AG04449 (cell line): ENCODE measurements at places on chromosomes 3 and 15.

GRCh38 chr3:128379367-128380160, 87.1 kb downstream of the DNAJB8 start:
- no peak for DNase-seq

DNA sequence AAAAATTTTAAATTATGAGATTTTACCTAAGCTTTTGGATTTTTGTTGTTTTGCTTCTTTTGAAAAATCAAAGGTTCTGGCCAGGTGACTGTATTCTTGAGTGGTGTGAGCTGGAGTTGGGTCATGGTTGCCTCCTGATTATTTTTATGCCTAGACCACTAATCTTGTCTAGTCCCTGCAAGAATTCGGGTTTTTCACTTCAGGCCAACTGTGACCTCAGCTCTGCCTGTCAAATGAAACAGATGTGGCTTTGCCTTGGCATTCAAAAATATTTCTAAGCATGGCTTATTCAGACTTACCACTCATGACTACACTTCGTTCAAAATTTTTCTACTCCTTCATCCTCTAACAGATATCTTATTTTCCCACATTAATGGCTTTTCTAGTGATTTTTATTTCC, 25.4 kb upstream of the CDV3 start:
- DNase-seq, result no peak

DNA sequence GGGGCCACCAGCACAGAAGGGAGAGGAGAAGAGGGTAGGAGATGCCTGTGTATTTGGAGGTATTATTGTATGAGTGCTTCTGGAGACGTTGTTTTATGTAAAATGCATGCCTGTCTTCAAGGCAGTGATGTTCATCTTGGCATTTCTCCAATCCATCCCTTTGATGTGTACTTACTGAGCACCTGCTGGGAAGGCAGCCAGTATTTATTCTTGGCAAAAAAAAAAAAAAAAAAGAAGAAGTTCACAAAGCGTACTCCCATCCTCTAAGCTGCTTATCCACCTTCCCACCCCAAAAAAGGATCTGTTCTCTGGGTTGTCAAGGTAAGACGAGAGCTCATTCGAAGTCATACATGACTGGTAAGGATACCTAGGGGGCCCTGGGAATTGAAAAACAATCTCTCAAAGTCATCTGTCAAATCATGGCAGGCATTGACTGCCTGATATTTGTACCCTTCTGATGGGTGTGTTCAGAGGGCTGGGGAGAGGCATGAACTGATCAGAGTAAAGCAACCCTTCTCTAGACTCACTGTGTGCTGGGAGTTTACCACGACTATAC, 30.0 kb upstream of the SLC6A1 start:
- DNase-seq, result no peak

DNA sequence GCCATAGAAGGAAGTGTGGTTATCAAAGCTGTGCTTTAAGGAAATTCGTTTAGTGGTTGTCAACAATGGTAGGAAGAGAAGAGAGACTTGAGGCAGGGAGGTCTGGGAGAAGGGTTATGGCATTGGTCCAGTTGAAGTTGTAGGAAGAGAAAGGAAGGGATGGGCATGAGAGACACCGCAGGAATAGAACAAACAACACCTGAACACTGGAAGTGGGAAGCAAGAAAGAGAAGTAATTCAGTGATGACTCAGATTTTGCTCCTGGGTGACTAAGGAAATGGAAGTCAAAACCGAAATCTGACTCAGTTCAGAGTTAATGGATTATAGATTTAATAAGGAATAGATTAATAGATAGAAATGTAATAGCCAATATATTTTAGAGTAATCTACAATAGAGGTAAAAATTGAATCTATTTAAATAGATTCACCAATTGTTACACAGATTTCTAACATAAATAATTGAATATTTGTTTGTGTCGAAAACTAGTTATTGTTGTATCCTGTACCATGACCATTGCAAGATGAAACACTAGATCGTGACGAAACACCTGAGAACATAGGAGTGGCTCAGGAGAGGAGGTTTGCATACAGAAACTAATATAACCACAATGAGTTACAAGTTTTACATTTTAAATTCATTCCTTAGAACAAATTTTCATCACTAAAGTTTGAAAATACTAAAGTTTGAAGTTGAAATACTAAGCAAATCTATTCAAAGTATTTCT, 36.0 kb downstream of the THBS1 start:
- DNase-seq, result no peak

- no peak for DNase-seq
Measured at GRCh38 chr3:183393625-183394024, 34.8 kb downstream of the MCF2L2 start.

GRCh38 chr15:48634096-48634495, 11.4 kb downstream of the FBN1 start:
- DNase-seq, result no peak

- no peak for DNase-seq
Measured at GRCh38 chr3:72560846-72561675, 287.2 kb downstream of the SHQ1 start.

DNA sequence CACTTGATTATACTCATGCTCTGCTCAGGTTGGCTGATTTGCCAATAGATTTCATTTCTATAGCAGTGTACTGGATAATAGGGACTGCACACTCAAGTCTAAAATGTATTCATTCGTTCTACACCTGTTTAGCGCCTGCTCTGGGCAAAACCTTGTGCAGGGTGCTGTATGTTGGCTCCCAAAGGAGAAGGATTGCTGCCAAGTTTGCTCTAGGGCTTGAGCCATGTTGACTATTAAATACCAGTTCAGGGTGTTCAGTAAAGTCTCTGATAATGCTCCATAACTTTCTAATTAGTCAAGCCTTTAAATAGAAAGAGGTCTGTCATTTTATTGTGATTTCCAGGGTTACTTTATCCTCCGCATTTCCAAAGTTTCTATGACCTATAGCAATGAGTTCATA, 470.2 kb downstream of the MAGI1 start:
- DNase-seq, result no peak

GRCh38 chr15:69704229-69704628, 251.6 kb downstream of the RPLP1 start:
- no peak for DNase-seq

DNA sequence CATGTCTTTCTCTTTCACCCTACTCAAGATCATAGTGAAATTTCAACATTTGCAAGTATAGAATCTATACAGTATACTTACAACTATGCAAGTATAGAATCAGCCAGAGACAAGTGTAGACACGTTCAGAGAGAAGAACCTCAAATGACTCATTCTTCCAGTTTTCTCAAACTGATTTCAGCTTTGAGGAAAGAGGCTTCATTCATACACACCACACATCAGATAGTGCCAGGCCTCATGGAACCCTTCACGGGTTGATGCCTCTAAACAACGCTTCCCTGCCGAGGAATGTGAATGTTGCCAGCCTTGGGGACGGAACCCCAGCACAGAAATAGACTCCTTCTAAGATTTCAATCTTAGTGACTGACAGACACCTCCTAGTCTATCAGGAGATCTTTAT, 135.7 kb downstream of the FOXP1 start:
- DNase-seq, result no peak

DNA sequence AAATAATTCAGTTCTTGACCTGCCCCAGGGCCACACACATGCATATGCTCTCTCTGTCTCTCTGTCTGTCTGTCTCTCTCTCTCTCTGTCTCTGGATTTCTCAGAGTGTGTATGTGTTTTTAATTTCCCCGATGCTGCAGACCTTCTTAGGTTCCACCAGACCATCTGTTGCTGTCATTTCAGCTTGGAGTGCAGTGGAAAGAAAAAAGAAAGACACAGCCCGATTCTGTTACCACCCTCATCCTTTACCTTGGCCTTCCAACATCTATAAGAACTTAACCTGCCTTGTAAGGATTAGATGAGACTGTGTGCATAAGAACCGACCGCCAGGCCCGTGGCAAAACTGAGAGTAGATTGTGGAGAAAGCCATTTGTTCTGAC, 9.7 kb upstream of the PGPEP1L start:
- DNase-seq, result no peak

- no peak for DNase-seq
Measured at GRCh38 chr3:88918841-88919240, 188.6 kb upstream of the EPHA3 start.

- DNase-seq, result no peak
Measured at GRCh38 chr15:100818927-100819326, 60.7 kb upstream of the ALDH1A3 start.

GRCh38 chr15:99518191-99518590, 47.6 kb upstream of the MEF2A start:
- DNase-seq, result no peak

- no peak for DNase-seq
Measured at GRCh38 chr3:63069806-63070475, 194.7 kb upstream of the CADPS start.

- no peak for DNase-seq
Measured at GRCh38 chr15:66047321-66048024, 178.2 kb downstream of the RAB11A start.

DNA sequence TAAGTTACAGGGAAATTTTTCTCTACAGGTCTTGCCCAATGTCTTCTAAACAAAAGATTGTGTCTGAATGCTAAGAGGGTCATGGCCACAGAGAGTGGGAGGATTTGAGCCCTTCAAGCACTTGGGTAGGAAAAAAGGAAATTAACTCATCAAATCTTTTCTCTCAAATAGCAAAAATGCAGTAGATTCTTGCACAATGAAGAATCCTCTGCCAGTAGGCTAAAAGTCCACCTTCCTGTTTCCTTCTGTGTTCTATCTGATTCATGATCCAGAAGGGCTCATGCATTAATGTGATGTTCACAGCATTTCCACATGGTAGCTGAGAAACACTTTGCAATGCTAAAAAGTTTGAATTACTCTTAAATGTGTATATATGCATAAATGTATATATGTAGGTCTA, 177.1 kb downstream of the CD47 start:
- no peak for DNase-seq

DNA sequence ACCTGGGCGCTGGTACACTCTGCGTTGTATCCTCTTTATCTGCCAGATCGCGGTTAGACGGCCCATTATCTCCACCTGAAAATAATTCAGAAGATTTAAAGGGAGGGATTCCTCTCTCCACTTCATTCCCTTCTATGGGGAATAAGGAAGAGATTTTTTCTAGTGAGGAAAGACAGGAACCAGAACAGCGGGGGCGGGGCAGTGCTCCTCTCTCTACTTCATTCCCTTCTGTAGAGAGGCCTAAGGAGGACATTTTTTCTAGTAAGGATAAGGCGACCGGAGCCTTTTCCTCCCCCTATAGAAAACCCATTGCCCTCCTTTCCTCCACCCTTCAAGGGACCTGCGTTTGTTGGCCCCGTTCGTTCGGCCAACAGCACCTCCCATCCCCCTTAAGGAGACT, 8.3 kb upstream of the LIPH start:
- no peak for DNase-seq

GRCh38 chr3:157626817-157627216, 123.6 kb upstream of the VEPH1 start:
- DNase-seq, result no peak

GRCh38 chr3:30655187-30655812, 48.9 kb downstream of the TGFBR2 start:
- DNase-seq, result no peak

DNA sequence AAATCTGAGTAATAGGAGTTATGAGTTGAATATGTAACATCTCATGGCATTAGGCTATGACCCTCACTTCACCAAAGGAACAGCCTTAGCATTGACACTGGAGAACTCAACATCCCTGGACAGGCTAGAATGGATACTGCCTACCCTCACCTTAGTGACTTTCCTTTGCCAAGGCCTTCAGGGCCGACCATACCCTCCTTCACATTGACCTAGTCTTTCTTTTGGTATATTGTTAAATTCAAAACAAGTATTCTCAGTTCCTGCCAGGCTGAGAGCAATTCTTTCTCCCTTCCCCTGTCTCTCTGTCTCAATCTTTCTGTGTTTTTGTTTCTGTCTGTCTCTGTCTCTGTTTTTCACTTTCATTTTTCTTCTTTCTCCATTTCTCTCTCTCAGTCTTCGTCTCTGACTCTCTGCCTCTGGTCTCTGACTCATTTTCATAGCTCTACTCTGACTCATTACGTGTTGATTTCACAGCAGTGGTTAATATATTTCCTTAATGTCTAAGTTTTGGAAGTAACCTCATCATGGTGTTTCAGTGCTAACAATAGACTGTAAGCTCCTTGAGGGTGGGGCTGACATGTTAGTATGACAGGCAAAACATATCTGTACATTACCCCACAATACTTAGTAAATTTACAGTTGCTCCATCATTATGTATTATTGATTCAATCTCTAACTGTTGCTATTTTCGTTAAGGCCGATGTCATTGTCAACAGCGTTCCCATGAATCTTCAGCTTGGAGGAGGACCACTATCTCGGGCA, 32.5 kb downstream of the PARP15 start:
- DNase-seq, result peak; percentile 58

DNA sequence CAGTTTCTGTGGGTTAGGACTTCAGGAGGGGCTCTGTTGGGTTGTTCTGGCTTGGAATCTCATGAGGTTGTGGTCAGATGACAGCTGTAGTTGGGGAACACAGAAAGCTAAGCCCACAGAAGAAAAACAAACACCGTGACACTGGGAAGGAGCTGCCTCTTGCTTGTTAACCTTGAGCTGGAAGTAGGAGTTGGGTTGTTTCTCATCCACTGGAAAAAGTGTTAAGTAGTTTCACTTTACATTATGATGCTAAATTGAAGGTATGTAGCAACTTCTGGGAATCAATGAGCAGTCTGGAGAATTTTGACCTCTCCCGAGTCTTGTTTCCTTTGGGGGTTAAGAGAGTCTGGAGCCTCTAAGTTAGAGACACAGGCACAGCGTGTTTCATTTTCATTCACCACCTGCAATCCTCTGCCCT, 20.4 kb downstream of the HACD3 start:
- peak; percentile 16 for DNase-seq

- DNase-seq, result no peak
Measured at GRCh38 chr3:53493963-53494791, at the start of gene CACNA1D. CACNA1D (plus strand) TSS chr3:53494611; CDS start chr3:53495167, 556 bp downstream.

DNA sequence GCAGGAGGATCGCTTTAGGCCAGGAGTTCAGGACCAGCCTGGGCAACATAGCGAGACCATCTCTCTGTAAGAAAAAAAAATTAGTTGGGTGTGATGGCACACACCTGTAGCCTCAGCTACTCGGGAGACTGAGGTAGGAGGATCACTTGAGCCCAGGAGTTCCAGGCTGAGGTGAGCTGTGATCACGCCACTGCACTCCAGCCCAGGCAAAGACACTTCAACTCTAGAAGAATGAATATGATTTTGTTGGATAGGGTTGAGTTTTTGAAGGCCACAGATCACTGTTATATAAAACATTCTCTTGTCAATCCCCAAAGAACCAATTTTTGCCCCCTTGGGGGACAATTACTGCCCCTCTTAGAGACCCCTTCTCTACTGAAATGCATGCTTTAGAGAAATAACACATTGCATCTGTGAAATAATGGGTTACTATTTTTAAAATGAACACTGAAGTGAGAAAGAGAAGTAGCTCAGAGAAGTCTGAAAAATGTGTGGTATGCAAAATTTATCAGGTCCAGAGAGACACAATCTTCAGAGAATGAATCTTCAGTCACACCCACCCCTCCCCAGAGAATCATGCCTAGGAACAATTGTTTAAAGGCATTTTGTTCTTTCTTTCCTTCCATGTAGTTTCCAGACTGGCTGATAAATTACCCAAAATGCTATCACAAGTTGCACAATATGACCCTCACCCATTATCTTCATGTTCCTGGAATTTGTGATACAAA, 42.7 kb downstream of the METTL6 start:
- no peak for DNase-seq
